ENCODE measurements at places on chromosomes 1 and 21.
A peak's percentile ranks its signal among the peaks of the same experiment; 100 is the strongest.

DNA sequence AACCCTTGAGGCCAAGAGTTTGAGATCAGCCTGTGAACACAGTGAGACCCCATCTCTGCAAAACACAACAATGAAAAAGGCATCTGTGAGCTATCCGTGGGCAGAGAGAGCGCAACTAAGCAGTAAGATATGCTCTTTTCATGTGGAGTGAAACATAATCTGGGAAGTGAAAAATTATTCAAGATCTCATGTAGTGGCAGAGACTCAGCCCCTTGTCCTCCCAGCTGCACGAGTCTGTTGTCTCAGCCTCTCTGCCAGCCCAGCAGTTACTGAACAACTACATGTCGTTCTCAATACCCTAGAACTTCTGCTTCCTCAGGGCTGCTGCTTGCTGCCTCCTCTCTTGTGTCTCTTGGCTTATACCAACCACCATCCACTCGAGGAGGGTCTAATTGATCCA is 61.3 kb upstream of the WDR26 start:
- DNase-seq = no peak

- no peak for DNase-seq
These were observed 21.0 kb downstream of the XPR1 start for GRCh38 chr1:180652792-180653191.

DNA sequence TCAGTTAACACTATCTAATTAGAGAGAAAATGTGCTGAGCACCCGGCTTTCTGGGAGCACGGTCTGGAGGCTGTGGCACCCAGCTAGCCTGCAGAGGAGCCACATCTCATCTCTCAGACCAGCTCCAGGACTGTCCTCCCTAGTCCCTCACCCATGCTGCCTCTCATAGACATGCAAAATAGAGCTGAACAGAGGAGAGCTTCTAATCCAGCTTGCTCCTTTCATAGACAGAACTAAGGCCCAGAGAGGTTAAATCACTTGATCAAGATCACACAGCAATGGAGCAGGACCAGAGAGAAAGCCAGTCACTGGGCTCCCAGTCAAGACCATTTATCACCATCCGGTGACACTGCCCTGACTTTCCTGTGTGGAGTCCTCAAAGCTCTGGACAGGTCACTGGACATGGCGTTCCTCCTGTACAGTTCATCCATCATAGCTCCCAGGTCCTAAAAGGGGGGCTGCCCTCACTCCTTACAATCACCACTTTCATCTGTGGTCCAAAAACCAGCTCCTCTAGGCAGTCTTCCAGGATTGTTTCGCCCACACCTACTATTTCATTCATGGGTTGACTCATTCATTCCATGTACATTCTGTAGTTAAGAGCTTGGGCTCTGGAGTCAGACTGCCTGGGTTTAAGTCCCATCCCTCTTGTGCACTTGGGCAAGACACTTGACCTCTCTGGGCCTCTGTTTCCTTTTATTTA is 8.8 kb upstream of the CAMK2N1 start:
- peak; percentile 59 for DNase-seq

DNA sequence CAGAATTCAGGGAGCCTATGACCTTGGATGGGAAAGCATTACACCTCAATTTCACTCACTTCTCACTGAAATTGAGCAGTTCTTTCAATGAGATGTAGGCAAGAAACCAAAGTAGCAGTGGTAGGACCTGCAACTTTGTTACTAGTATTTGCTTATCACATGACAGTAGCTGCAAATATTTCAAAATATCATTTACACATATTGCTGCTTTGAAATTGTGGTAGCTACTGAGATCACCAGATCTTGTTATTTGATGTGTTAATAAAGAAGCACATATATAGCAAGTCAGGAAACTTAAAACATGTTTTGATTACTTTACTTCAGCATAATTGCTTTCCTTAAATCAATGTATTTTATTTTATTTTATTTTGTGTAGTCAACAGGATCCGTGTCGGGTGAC is 12.9 kb downstream of the LDLRAD2 start:
- no peak for DNase-seq

GRCh38 chr1:217049721-217050120 is 326.5 kb upstream of the ESRRG start:
- DNase-seq = no peak

GRCh38 chr1:78223417-78224215 is 177.8 kb downstream of the GIPC2 start:
- DNase-seq = no peak

DNA sequence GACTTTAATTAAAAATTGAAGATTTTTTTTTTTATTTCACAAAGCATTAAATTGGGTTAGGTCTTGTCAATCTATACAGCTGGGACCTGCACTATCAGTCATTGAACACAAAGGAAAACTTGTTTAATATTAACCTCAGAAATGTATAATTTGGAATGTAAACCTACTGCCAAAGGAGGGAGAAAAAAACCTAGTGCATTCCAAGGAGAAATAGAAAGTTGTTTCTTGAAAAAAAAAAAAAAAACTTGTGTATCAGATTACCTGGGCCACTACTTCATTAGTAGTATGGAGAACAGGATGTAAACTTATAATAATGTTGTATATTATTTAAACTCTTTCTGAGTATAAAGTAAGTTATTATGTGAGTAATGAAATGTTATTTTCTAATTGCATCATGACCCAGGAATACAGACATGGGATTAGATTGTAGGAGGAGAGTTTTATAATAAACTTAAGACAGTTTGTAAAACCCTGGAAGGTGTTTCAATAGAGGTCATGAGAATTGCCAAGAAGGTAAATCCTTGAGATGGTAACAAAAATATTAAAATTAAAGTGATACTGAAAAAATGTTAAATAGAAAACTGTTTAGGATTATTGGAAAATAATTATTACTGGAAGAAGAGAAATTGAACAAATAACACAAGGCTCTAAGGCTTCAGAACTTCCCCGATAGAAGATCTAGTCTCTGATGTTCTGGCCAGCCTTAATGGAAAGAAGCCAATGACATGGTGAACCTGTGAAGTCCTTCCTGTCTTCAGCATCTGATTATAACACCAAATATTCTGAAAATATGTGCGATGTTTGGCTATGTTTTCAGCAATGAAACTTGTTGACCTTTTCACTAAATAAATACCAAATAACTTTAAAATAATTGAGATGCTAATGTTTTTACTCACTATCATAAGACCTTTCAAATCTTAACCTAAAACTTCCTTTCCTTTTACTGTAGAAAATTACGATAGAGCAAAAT is 412.8 kb upstream of the LYPLAL1 start:
- no peak for DNase-seq

DNA sequence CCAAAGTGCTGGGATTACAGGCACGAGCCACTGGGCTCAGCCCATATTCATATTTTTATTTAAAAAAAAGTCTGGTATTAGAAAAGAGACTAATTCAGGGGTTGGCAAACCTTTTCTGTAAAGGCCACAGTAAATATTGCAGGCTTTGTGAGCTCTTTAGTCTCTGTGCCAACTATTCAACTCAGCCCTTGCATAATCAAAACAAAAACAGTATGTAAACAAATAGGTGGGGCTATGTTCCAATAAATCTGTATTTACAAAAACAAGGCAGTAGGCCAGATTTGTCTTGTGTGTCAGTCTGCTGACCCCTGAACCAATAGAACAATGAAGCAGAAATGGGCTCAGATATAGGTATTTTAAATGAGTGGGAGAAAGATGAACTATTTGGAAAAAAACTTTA is 49.3 kb downstream of the CDC42BPA start:
- no peak for DNase-seq

GRCh38 chr1:103110701-103111100 is 2.4 kb upstream of the COL11A1 start:
- no peak for DNase-seq

- DNase-seq = no peak
These were observed 97.0 kb upstream of the DPH5 start for GRCh38 chr1:101122452-101123166.

DNA sequence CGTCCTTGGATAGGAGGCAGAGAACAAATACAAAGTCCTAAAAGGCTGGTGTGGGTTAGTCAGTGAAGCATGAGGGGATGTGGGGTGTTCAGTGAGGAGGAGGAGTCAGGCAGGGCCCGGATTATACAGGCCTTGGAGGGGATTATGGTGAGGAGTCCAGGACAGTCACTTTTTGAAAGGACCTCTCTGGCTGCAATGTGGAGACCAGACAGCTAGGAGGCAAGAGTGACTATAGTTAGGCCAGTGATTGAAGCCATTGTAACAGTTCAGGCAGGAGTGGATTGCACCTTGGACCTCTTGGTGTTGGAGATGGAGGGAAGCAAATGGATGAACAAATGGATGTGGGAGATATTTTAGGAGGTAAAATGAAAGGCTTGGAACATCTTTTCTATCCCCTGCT is 115.8 kb downstream of the C1orf94 start:
- no peak for DNase-seq

GRCh38 chr1:151534662-151535278 is 5.3 kb upstream of the TUFT1 start:
- DNase-seq = peak; percentile 94

GRCh38 chr21:36962098-36962780 is 4.2 kb downstream of the HLCS start:
- no peak for DNase-seq

GRCh38 chr1:194052514-194053338 is 866.3 kb upstream of the B3GALT2 start:
- no peak for DNase-seq

- no peak for DNase-seq
These were observed 1.9 kb downstream of the EPHX1 start for GRCh38 chr1:225811622-225812487.

GRCh38 chr1:24293392-24294227 is 25.5 kb upstream of the GRHL3 start:
- DNase-seq = no peak

GRCh38 chr1:239164451-239165180 is 221.8 kb upstream of the CHRM3 start:
- DNase-seq = no peak

GRCh38 chr21:38908537-38908936 is 102.8 kb downstream of the ETS2 start:
- no peak for DNase-seq

- DNase-seq = no peak
These were observed 100.4 kb downstream of the GALNT2 start for GRCh38 chr1:230167419-230167852.

- DNase-seq = no peak
These were observed 11.8 kb upstream of the RNPC3 start for GRCh38 chr1:103513711-103514110.

GRCh38 chr1:246308533-246309075 is 198.5 kb downstream of the SMYD3 start:
- no peak for DNase-seq

DNA sequence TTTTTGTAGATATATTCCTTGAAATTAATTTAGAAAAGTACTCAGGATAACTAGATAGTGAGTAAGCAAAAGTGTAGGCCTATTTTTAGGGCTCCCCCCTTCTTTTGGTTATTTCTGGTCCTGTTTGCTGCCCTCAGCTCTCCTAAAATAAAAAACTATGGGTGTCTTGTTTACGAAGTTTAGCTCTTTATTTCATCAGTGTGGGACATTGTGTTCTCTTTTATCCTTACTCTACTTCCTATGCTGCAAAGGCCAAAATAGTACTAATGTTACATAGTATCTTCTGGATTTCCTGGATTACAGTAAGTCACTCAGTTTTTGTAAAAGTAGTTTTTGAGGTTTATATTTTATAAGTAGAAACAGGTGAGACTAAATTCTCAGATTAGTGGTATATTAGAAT is 15.4 kb downstream of the CEP350 start:
- DNase-seq = no peak

GRCh38 chr21:35275776-35276175 is 226.7 kb upstream of the RUNX1 start:
- DNase-seq = no peak

DNA sequence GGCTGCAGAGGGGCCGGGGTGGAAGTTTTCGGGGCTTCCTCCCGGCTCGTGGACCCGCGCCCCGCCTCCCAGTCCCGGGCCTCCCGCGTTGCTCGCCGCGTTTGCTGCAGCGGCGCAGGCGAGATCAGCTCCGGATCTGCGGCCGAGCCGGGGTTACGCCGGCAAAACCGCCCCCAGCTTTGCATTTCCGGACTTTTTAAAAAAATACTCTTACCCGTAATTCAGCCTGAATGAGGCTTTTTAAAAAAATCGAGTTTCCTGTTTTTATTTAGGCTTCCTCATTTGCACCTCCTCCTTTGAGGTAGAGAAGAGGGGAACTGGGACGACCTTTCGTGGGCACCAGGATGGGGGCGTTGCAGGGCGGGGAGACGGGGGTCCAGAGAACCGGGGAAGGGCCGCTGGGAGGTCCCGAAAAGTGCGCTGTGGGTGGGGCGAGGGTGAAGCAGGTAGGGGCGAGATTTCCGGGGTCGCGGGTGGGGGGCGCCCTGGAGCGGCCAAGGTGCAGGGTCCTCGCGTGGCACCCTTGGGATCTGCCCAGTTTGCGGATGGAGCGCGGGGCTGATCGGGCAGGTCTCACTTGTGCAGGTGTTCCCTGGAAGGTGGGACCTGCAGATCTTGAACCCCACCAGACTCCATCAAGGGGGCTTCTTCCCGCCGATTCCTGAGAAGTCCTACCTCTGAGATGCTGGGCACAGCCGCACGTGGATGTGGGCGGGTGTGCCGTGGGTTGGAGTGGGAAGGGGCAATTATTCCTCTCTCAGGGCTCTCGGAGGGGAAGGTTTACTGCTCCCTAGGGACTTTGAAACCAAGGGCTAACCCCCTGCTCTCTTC is 1.1 kb downstream of the PIK3CD start:
- DNase-seq = peak; percentile 85

GRCh38 chr1:244027491-244028145 is 23.5 kb upstream of the ZBTB18 start:
- no peak for DNase-seq

DNA sequence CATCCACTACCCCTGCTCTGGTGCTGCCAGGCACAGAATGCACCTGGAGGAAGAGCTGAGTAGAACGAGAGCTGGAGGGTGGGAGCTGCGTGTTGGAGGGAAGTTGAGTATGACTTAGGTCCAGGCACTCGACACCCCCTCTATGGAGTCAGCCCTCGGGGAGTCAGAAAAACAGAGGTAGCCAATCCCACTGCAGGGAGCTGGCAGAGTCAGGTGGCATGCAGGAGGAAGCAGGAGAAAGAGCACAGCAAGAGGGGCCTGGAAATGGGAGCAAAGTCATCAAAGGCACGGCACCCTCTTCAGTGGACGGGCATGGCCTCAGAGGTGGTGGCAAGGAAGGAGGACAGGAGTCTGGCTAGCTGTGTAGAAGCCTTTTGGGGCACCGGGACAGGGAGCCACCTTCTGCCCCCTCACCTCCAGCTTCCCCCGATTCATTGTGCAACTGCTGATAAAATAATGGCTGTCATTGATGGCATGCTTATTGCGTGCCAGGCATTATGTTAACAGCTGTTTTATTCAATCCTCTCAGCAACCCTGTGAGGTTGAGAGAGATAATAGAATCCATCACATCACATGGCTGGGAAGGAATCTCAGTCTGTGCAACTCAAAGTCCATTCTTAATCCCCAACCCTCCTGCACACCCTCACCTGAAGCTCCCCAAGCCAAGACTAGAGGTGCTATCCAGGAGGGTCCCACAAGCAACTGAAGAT is 42.0 kb downstream of the C1orf198 start:
- no peak for DNase-seq

DNA sequence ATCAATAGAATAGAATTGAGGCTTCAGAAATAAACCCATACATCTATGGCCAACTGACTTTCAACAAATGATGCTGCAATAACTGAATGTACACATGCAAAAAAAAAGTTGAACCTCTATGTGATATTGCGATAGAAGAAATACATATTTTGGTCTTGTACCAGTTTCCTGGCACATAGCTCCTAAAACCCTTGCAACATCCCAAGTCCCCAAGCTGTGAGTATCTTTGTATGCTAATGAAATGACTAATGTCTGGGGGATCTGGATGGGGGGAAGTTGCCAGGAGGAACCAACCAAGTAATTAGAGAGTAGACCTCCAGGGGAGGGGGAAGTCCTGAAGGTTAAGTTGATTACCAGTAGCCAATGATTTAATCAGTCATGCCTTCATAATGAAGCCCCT is 24.4 kb downstream of the BLZF1 start:
- DNase-seq = no peak
